Ammon's horn (tissue), 1 donor: ENCODE measurements at places on chromosomes 7 and 10.

- DNase-seq, result no peak
Measured at GRCh38 chr10:43681220-43681619, 32.5 kb upstream of the ZNF32 start.

- no peak for DNase-seq
Measured at GRCh38 chr10:9762966-9763656, 1254.6 kb upstream of the CELF2 start.

DNA sequence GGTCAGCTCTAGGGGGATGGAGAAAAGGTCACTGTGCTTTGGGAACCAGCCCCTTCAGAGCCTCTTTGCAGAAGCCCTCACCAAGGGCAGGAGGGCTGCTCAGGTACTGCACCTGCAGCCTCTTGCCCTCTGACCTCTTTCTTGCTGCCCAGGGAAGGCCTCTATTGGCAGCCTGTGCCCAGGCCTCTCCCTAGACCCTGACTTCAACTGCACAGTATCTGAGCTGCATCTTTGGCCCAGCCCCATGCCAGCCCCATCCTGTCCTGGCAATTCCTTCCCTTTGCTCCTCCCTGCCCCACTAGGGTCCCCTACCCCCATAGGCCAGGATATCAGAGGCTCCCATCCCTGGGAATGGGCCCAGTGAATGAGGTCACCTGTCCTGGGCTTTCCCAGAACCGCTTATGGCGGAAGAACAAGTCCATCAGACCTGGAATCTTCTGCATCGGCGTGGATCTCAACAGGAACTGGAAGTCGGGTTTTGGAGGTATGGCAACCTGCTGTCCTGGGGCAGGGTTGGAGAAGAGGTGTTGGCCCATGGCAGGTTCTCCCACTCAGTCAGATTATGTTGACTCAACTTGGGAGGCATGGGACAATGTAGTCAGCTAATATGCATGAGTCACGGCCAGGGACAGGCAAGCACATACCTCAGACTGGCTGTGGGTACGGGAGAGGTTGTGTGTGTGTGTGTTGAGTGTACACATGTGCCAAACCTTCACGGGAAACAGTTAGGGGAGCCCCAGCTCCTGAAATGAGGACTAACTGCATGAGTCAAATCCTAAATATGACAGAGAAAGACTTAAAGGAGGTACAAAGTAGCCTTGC lies 17.1 kb upstream of the CPA1 start:
- no peak for DNase-seq

DNA sequence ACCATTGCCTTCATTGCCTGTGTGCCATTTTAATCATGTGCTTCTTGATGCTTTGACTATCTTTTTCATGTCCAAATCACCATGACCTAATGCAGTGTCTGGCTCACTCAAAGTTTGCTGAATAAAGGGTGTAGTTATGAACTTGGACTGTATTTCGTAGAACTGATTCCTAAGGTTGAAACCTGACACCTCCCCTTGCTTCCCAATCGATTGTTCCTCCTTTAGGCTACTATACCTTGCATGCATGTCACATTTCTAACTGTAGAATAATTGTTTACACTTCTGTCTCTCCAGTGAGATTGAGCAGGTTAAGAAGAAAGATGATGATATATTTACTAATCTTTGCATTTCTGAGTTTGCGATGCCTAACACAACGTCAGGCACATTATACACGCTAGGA lies 41.0 kb upstream of the CDK1 start:
- DNase-seq, result no peak

GRCh38 chr7:111765751-111766643 lies 203.7 kb upstream of the IMMP2L start:
- no peak for DNase-seq

GRCh38 chr10:128884496-128885072 lies 582.5 kb upstream of the MGMT start:
- DNase-seq, result no peak

GRCh38 chr10:91680487-91680886 lies 47.6 kb upstream of the PPP1R3C start:
- DNase-seq, result no peak

DNA sequence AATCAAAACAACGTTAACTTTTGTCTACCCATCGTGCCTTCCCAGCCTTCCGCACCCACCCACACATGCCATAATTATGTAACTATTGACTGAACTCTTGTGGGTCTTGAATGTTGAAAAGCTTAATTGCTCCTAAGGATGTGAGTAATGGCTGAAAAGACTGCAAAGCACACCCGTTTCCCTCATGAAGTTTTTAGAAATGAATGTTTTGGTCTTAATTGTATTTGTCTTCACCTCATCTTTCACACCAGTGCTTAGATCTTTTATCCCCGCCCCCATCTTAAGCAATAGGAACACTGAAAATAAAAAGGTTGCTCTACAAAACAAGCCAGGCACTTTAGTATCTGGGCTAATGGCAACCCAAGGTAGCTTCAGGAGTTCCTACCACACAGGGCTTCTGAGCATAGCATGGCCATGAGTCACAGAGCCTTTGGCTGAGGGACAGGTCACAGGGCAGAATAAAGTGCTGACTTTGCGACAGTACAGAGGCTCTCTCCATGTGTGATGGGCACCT lies 690.5 kb downstream of the PARD3 start:
- no peak for DNase-seq

- no peak for DNase-seq
Measured at GRCh38 chr7:151309311-151309710, 32.3 kb upstream of the NUB1 start.

- peak; percentile 35 for DNase-seq
Measured at GRCh38 chr10:58697691-58698090, 185.0 kb downstream of the BICC1 start.

DNA sequence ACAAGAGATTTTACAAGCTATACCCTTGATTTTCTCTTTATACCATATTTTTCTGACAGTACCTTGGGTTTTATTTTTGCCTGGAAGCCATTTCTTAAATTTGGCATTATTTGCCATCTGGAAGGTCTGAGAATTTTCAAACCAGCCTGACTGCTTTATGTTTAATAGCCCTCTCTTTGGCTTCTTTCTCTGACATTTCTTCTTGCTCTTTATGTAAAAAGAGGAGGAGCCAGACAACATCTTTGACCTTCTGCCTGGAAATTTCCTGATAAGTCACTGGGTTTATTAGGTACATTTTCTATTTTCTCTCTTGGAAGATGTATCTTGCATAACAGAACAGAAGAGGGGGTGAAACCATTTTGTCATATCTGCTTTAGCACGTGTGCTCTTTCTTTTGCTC lies 79.6 kb downstream of the LANCL2 start:
- no peak for DNase-seq

DNA sequence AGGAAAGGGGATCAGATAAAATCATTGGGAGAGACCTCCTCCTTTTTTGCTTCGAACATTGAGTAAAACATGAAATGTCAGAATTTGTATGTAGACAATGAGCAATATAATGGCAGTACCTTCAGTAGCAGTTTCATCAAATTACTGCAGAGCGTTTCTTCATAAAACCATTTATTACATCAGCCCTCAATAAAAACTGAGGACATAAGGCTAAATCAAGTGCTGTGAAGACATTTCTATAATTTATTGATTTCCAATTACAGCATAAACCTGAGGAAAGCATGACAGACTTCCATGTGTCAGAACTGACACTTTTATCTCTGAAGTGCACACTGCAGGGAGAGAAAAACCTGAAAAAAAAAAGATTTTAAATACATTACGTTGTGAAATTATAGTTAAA lies 172.6 kb upstream of the ZNF804B start:
- no peak for DNase-seq

- no peak for DNase-seq
Measured at GRCh38 chr10:114427124-114427852, 23.0 kb upstream of the AFAP1L2 start.

GRCh38 chr10:20767028-20767427 lies 130.1 kb downstream of the NEBL start:
- DNase-seq, result no peak

- no peak for DNase-seq
Measured at GRCh38 chr7:17086403-17086802, 204.6 kb upstream of the AGR3 start.

GRCh38 chr7:75048435-75049379 lies 24.9 kb downstream of the RCC1L start:
- DNase-seq, result no peak

DNA sequence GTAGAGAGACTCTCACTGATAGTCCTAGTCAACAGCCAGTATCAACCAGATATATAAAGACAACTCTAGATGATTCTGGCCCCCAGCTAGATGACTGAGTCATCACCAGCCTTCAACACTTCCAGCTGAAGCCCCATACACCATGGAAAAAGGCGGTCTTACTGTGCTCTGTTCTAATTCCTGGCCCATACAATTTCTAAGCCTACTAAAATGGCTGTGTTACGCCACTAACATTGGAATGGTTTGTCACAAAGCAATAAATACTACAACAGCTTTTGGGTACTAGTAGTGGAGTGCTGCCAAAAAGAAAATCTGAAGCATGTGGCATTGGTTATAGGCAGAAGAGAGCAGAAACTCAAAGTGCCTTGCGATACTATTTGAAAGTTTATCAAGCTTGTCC lies 13.0 kb upstream of the TES start:
- no peak for DNase-seq

DNA sequence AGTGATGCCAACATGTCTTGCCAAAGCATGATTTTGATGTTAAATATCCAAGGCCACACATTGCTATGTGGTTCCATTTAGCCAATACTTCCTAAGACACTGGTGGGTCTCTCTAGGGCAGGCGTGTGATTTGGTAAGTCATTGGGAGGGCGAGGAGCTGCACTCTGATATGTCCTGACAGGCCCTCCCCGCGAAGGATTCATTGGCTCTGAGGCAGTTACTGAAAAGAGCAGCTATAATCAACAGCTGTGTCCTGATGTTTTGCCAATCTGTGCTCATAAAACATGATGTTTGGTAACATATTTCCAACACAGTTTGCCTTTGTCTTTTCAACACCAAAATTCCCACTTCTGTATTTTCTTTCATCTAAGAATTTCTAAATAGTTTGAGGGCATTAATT lies 646.7 kb downstream of the PARD3 start:
- no peak for DNase-seq

DNA sequence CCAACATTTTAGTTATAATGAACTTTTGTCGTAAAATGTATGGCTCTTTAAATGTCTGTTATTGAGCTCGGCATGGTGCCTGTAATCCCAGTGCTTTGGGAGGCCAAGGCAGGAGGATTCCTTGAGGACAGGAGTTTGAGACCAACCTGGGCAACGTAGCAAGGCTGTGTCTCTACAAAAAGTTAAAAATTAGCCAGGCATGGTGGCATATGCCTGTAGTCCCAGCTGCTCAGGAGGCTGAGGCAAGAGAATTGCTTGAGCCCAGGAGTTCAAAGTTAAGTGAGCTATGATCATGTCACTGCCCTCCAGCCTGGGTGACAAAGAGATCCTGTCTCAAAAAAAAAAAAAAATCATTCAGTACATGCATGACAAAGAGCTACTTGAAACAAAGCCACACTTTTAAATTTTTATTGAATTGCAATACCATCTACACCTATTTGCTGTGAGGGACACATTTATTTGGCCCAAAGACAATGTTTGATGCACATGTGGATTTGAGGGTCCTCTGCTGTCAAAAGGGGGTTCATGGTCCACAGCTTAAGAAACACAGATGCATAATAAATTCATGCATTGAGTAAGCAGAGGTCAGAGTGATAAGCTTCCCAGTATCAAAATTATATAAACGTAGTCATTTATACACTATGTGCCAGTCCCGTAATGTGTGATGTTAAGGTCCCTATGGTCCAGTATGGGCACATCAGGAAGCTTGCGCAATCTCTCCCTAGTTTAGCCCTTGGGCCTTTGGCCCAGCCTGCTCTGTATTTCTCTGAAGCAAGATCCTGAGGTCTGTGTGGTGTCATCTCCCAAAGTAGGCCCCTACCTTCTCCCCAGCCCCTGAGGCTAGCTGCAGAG lies 4.4 kb upstream of the MALSU1 start:
- DNase-seq, result no peak

- DNase-seq, result no peak
Measured at GRCh38 chr7:132569884-132570614, 6.2 kb downstream of the PLXNA4 start.

- no peak for DNase-seq
Measured at GRCh38 chr7:112357136-112357535, 93.1 kb upstream of the IFRD1 start.

DNA sequence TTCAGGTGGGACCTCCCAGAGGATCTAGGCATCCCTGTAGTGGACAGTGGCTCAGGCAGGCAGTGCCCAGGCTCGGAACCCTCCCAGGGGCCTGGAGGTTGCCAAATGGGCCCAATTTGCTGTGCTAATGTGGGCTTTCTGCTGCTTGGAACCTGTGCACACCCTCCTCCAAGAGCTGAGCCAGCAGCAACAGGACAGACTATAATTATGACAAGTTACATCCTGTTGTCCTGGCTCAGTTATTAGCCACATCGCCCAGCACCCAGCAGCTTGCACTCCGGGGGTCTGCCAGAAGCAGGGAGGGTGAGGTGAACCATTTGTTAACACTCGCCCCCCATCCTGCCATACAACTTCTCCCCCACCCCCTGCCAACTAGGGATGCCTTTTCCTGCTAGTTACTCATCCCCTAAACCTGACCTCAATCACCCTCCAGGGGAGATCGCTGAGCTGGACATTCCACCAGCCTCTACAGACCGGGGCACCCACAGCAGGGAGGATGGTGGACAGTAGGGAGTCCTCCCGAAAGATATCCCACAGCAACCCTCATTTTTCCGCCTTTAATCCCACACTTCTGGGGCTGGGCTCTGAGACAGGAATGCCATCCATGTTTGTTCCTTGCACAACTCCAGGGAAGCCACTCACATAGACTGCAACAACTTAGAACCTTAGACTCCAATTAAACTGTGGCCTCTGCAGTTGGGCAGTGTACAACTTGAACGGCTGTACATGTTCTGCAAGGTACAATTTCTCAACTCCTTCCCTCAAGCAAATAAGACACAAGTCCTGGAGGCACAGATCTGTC lies 7.9 kb upstream of the MYL10 start:
- DNase-seq, result no peak

DNA sequence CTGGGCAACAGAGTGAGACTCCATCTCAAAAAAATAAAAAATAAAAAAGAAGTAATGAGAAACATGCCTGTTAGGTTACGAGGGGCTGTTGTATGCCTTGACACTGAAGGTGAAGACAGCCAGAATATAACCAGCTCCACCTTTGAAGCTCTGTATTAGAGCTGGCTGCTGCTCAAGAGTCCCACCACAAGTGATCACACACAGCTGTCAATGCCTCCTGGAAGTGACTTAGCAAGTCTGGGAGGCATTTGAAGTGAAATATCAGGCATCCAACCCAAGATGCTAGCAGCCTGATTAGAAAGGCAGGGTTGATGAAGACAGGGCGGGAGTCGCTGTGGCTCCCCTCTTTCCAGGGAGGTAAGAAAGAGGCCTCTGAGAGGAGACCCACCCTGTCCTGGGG lies 34.1 kb upstream of the INPP5F start:
- no peak for DNase-seq

- no peak for DNase-seq
Measured at GRCh38 chr10:129725890-129726631, 238.0 kb downstream of the EBF3 start.

GRCh38 chr7:40211276-40212003 lies 76.6 kb downstream of the SUGCT start:
- DNase-seq, result no peak

DNA sequence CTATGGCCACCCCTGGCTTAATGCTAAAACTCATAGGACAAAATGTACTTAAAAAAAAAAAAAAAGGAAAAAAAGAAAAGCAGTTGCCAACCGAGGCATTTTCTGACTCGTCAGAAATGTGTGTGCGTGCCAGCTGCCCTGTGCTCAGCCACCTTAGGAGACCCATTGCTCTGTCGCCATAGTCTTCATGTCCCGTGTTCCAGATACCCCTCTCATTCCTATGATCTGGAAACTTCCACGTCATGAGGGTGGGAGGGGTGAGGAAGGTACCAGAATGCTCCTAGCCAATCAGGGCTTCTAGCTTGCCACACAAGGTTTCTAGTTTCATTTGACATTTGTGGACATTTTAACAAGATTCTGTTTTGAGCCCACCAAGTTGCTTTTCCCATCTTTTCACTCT lies 212.9 kb downstream of the TCF7L2 start:
- no peak for DNase-seq
